ENCODE measurements at places on chromosomes 1 and 21.
A peak's percentile ranks its signal among the peaks of the same experiment; 100 is the strongest.

DNA sequence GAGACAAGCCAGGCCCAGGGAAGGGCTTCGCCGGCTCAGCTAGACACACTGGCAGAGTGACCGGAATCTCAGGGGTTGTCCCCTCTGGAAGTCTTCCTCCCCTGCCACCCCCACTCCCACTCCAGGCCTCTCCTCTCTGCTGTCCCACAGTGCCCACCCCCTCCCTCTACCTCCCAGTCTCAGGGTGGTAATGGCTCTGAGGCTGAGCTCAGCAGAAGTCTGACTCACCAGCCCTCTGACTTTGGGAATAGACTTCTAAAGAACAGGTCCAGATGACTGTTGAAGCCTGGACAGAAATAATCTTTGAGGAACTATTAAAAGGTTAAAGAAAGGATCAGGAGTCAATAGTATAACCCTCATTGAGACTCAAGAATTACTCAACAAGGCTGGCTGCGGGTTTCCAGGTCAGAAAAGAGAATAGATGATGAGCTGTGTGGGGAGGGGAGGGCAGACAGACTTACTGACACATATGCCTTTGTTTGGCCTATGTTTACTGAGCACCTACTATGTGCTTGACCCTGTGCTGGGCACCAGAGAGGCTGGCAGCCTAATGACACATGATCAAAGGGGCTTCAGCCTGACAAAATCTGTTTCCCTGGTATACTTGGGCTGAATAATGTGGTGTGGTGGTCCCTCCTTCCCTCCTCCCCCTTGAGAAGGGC, 8.2 kb downstream of the HCRTR1 start:
- peak; percentile 62 for DNase-seq

DNA sequence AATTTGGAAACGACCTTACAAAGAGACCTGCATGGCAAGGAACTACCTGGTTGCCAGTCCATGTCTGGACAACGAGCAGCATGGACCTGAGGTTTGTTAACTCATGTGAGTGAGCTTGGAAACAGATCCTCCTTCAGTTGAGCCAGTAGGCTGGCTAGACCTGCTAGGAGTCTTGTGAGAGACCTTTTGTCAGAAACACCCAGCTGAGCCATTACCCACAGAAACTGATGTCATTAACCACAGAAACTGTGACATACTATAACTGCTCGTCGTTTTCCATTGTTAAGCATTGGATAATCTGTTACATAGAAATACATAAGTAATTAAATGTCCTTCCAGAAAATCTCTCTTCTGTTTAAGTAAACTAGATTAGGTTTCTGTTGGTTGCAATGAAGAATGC, 211.1 kb upstream of the C21orf91 start:
- DNase-seq: no peak

GRCh38 chr1:104905322-104905721, 1155.6 kb downstream of the AMY1C start:
- no peak for DNase-seq

GRCh38 chr1:62398377-62398776, 38.5 kb upstream of the USP1 start:
- peak; percentile 50 for DNase-seq

- DNase-seq: peak; percentile 90
Measured at GRCh38 chr1:32988665-32989064, 24.1 kb upstream of the RNF19B start.

DNA sequence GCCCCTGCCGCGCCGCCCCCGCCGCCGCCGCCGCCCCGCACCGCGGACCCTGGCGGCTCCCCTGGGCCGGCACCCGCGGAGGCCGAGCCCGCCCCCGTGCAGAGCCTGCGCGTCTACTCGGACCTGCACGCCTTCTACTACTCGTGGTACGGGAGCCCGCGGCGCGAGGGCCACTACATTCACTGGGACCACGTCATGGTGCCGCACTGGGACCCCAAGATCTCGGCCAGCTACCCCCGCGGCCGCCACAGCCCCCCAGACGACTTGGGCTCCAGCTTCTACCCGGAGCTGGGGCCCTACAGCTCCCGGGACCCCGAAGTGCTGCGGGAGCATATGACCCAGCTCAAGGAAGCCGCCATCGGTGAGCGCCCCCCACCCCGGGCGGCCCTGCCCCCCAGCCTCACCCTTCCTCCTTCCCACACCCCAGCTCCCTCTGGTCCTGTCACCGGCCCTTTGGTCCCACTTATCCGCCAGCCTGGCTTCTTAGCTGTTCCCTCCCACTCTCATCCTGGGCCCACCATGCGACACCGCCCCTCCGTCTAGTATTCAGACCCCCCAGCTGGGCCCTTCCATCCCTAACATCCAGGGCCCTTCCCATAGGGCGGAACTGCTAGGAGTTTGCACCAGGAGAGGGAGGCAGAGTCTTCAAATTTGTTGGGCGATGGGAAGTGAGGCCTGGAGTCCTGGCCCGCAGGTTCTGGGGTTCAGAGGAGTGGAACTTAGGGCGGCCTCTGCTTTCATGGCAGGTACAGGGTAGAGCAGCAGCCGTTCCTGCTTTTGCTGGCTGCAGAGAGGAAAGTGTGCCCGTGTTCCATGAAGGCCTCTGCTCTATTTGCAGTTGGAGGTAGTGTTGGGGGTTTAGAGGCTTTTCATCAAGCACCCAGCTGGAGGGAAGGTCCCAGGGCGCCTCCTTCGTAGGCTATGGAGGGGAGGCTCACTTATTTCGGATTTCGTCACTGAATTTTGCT, 1.0 kb downstream of the MANEAL start:
- DNase-seq: no peak
